Kidney capillary endothelial cell (primary cell): ENCODE measurements at places on chromosomes 11 and 22.

DNA sequence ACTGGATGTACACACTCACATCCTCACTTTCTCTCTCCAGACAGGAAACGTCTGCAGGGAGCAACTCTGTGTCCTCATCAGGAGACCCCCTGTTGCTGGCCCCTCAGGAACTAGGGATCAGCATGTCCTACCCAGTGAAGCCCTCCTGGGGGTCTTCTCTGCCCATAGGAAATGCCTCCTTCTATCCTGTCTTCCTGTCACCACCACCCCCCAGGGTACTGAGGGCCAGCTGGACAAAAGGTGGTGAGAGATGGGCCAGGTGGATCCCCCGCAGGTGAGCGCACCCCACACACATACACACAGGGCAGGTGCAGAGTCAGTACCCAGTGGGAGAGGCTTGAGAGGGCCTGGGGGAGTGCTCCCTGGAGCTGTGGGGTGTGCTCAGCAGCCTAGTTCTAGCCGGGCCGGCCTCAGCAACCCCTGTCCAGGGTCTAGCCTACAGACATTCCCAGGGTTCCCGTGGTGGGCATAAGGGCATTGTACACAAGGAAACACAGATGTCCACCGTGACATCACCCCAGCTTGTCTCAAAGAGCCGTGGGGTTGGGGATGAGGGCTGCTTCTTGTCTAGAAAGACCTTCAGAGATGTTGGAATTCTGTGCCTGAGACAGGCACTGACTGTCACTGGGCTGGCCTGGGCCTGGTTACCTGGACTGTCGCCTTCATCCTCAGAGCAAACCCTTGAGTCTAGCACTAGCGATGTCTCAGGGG is 9.2 kb downstream of the GP1BB start:
- no peak for DNase-seq

GRCh38 chr22:37442537-37442936 is 15.3 kb upstream of the ELFN2 start:
- no peak for DNase-seq

GRCh38 chr11:87889126-87889525 is 286.1 kb downstream of the RAB38 start:
- DNase-seq: no peak

DNA sequence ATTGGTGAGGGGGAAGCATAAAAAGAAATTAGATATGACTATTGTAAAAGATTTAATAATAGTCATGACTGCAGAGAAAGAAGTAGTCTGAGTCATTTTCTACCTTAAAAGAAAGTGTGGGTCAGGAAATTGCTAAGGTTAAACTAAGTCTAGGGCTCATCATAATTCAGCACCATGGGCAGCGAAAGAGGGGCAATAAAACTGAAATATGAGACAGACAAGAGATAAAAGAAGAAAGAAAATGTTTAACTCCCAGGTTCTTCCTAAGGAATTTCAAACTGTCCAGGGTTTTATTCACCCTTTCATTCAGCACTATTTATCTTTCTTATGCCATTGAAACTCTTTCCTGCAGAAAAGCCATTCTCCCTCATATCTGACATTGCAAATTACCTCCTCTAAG is 114.4 kb upstream of the API5 start:
- no peak for DNase-seq

DNA sequence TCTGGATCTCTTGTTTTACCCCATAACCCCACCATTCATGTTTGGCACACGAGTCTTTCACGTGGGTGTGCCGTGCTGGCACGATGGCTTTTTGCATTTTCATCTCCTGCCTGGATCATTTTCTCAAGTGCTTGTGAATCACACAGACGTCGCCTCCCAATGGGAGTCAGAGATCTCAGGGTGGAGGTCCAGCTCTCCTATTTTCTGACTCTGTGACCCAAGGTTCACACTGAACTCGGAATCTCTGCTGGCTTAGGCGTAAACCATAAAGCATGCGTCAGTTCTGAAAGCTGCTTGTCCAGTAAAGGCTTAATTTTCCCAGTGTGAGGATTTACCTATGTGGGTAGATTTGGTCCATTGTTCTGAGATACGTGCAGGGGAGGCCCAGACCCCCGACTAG is 16.0 kb upstream of the C22orf42 start:
- DNase-seq: no peak

DNA sequence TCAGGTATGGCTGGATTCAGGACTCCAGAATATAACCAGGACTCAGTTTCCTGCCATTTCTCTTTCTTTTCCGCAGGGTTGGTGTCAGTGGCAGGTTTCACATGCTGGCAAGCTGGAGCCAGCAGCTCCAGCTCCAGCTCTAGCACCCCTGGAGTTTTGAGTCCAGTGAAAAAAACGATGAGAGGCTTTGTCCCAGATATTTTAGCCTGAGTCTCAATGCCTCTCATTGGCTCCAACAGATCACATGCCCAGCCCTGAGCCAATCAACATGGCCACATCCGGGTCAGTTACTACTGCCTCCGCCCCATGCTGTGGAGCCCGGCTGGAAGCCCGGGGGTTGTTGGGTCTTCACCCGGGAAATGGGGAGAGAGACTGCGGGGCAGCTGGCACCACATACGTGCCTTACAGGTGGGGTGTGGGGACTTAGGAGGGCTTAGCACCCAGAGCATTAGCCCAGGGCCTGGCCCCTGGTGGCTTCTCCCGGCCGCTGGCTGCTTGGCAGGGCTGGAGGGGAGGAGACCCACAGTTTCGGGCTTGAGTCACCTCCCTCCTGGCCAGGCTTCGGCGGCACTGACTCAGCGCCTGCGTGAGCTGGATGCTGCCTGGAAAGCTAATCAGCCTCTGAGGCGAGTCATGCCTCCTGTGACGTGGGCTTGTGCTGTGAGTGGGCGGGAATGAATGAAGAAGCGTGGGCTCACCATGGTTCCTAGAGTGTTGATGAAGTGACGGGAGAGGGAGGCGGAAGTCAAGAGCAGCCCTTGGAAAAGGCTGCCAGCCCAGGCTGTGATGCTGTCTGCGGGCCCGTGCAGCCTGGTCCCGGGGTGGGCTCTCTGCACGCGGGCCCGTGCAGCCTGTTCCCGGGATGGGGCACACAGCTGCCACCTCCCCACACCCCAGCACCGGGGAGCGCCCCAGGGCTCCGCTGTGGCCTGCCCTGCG is 15.3 kb upstream of the MRTFA start:
- DNase-seq: peak; percentile 99
